ENCODE measurements at places on chromosomes 4 and X.

DNA sequence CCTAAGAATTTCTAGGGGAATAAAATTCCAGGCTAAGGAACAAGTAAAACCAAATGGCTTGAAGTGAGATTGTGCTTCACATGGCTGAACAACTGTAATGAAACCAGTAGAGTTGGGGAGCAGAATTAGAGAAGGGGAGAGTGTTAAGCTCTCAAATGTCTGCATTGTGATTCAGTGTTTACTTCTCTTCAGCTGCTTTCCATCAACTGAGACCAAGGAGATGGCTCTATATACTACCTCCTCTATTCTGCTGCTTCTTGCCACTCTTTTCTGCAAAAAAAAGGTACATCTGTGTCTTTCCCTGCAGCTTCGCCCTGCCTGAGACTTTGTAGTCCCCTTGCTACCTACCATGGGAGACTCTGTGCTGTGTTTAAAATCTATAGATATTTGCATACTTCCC is 73.5 kb downstream of the WDFY3 start:
- DNase-seq = no peak

DNA sequence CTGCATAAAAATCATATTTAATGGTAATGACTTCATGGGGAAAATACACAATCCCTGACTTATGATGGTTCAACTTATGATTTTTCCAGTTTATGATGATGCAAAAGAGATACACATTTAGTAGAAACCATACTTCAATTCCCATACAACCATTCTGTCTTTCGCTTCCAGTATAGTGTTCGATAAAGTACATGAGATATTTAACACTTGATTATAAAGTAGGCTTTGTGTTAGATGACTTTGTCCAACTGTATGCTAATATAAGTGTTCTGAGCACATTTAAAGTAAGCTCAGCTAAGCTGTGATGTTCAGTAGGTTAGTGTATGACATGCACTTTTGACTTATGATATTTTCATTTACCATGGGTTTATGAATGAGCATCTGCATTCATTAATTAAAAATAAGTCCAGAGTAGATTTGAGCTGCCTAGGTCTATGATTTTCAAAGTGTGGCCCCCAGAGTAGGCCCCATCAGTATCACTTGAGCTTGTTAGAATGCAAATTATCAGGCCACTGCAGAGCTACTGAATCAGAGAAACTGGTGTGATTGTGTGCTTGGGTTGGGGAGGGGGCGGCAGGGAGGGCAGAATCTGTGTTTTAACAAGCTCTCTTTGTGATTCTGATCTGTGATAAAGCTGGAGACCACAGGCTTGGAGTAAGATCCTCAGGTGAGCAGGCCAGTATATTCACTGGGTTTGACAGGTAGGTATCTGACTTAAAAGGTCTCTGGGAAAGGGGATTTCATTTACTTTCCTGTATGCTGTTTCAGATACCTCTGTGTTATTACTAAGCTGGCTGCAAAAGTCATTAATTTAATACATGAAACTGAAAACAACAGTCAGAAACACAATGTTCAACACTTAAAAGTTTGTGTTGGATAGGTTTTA is 8.4 kb downstream of the ATP10D start:
- no peak for DNase-seq

- DNase-seq = no peak
Observed at GRCh38 chr4:155889031-155889793, 14.3 kb upstream of the TDO2 start.

DNA sequence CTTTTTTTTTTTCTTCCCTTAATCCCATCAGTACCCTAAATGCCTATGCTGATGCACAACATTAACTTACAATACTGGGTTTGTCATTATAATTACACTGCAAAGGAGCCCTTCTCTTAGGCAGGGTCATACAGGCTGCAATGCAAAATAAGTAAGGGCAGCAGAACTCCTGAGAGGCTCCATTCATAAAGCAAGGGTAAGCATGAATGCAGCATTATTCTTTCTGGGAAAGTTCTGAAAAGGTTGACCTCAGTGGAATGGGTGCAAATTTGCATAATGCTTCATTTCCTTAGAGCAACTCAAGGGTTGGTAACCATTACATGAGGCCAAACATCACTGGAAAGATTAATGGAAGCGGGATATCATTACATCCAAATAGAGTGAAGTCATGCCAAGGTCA is 789.2 kb downstream of the KLHL13 start:
- no peak for DNase-seq

DNA sequence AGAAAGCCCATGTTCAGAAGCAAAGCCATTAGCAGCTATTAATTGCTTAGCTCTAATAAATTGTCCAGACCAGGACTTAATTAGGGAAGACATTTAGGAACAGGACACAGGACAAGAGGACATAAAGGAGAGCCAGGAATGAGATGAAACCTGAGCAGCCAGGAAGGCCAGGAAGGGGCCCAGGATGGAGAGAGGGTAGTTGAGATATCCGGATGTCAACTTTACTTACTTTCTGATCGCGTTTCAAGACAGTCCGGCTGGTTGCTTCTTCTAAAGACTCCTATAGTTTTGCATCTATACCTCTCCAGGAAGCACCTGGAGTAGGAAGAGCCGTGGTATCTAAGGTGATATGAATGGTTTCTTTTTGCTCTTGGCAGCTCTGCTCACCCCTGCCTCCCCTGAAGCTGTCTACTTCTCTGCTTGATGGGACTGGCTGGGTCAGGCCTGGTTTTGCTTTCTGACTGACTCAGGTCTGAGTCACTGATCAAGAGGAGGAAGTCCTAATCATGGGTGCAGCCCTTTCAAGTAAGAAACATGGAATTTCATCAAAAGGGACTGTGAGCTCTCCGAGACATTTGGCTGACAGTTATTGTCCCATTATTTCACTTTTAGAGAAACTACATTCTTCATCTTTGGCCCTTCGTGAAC is 733.3 kb downstream of the RPA4 start:
- DNase-seq = no peak

- no peak for DNase-seq
Observed at GRCh38 chrX:148728901-148729300, 228.5 kb downstream of the AFF2 start.

DNA sequence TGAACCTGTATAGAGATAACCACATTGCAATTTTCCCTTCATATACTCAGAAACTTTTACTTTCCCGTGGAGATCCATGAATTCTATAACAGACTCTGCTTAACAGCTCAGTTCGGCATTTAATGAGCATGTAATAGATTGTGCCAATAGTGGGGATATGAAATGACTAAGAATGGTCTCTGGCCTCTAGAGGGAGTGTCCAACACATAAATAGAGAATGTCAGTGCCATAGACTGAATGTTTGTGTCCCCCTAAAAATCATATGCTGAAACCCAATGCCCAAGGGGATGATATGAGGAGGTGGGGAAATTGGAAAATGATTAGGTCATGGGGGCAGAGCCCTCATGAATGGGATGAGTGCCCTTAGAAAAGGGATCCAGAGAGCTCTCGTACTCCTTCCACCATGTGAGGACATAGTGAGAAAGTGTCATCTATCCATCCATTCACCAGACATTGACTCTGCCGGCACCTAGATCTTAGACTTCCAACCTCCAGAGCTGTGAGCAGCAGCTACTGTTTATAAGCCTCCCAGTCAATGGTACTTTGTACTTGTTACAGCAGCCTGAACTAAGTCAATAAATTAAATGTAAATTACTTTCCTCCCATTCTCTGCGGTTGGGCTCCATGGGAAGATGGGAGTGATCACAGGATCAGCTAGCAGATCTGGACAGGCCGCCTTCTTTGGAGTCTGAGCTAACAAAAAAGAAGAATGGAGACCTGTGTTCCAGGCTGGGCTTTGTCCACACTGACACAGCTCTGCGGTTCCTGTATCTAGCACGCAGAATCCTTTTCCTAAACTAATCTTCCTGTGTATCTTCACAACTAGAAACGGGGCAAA is 28.1 kb upstream of the HPSE start:
- DNase-seq = no peak

GRCh38 chr4:90002441-90003062 is 107.9 kb downstream of the MMRN1 start:
- DNase-seq = no peak

DNA sequence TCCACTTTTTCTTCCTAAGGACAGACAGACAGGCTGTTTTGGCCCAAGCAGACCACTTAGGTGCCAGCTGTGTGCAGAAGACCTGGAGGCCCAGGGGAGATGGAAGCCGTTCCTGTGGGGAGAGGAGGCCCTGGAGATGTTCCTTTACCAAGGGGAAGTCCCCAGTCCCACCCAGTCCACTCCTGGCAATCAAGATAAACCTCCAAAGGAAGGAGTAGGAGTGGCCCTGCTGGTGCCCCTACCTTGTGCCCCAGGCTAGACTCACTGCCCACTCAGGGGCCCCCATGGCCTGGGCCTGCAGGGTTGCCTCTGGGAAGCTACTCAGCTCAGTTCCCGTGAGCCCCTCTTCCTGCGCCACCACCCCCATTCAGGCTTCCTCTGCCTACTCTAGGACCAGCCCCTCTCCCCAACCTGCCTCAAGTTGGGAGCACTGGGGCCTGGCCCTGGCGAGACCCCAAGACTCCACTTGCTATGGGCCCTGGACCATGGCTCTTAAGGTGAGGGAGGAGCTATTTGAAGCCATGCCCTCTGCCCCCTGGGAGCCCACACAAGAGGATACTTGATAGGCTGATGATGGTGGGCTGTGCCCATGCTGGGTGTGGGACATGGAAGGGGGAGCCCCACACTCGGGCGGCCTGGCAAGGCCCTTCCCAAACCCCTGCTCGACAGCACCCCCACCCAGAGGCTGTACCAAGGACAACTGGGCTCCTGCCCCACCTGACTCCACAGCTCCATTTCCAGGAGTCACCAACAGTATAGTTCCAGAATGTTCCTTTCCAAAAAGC is 24.8 kb upstream of the RNF4 start:
- DNase-seq = no peak

GRCh38 chrX:94256396-94256795 is 582.4 kb downstream of the FAM133A start:
- no peak for DNase-seq

- DNase-seq = no peak
Observed at GRCh38 chrX:72127332-72127731, 4.4 kb downstream of the RTL5 start.

DNA sequence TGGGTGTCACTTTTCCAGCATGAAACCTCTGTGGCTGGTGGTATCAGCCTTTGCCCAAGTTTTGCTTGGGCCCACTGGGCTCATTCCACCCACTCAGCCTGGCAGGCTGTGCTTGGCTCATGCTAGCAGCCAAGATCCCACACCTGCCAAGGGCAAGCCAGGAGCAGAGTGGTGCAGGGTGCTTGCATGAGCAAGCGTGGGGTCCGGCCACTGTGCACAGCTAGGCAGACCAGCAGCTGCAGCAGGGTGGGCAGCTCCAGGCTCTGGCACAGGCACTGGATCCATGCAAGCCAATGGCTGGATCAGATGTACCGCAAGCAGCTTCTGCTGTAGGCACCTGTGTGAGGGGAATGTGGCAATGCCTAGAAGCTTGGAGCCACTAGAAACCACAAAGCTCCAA is 253.9 kb downstream of the SPOCK3 start:
- DNase-seq = no peak

- DNase-seq = no peak
Observed at GRCh38 chrX:154603438-154604430, 15.3 kb downstream of the CTAG1B start.

DNA sequence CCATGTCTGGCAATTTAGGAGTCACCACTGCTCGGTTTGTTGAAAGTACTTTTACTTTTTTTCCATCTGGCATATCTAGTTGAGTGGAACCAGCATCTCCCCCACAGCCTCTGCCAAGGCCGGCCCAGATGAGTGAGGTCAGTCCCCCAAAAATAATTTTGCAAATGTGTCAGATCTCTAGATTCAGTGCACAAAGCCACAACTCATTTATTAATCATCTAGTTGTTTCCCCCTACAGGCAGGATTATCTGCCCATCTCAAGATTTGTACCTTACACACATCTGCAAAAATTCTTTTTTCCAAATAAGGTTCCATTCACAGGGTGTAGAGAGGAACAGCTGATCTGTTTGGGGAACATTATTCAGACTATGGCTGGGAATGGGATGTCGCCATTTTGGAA is 174.0 kb upstream of the MXRA5 start:
- DNase-seq = no peak

DNA sequence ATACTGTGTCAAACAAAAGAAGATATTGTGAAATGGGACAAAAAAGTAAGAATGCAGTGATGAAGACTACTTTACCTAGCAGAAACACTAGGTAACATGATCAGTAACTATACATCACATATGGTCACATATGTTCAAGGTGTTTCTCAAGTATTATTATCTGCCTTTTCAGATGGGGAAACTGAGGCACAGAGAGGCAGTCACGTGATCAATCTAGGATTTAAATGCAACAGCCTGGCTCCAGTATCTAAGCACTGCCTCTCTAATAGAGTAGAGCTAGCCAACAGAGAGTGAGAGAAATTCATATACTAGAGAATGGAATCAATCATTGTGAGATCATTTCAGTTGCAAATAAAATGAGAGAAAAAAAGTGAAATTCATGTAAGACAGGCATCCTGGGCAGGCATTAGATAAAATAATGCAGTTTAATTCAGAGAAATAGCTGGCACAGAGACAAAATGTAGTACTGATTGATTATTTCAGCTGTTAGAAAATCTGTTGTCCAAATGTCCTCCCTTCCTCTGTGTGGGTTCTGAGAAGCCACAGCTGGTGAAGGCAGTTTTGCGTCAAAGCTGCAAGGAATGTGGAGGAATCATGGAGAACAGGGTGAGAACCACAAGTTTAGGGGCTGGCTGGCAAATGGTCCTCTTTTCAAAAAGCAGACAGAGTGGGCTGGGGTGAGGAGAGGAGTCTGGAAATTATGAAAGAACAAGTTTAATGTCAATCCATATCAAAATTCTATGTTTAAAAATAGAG is 26.0 kb downstream of the SMIM43 start:
- DNase-seq = no peak

DNA sequence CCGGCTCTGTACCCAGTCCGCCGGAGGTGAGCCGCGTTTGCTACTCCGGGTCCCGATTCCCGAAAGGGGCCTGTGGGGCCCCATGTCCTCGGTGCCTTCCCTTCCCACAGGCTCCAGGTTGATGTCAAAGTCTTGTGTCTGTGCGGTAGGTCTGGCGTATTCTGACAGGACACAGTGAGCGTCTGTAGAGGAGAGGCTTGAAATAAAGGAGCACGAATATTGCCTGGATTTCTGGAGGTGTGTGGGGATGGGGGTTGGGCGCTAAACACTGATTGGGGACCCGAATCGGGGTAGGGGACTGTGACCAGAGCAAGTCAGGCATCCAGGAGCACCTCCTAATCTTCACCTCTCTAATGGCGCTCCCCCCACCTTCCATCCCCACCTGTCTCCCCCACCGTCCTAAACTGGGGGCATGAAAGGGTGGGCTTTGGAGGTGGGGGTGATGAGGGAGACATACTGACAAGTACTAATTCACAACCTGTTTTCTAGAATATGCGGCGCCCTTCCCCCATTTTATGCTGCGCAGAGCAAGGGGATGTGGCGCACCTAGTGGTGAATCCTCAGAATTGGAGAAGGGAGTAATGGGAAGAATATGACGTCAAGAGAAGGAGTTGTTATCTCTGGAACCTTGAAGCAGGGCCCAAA is 855 bp downstream of the GPRASP2 start:
- peak; percentile 6 for DNase-seq
